Aortic smooth muscle cell (primary cell): ENCODE measurements at places on chromosomes 4 and X. TPM values are rescaled to one million over a fixed set of nuclear protein-coding genes. Genes with fewer than 3 reads are reported as not detected.

Gene PNMA3
- total RNA-seq: 0.06 TPM in 1 of 2 replicates, not detected in the other

Gene ADH7
- not detected in 2 replicates for total RNA-seq

Gene STBD1
- total RNA-seq: 7.0 and 8.6 TPM in 2 replicates

Gene MAGEA12
- total RNA-seq: not detected in 2 replicates

Gene TACC3
- 9.0 and 15.3 TPM in 2 replicates for total RNA-seq

Gene ETDA
- not detected in 2 replicates for total RNA-seq

Gene TRIM75
- total RNA-seq: not detected in 2 replicates

Gene FRMD7
- not detected in 2 replicates for total RNA-seq

Gene MGARP
- 14.5 and 52.5 TPM in 2 replicates for total RNA-seq

Gene RNF128
- total RNA-seq: 1.1 and 1.5 TPM in 2 replicates

Gene MBNL3
- 1.8 and 2.1 TPM in 2 replicates for total RNA-seq

Gene BRCC3
- 10.9 and 11.5 TPM in 2 replicates for total RNA-seq

Gene MAGEC1
- total RNA-seq: not detected in 2 replicates

Gene RNF212
- 0.44 and 0.53 TPM in 2 replicates for total RNA-seq

Gene CLNK
- not detected in 2 replicates for total RNA-seq

Gene TMEM255A
- not detected in 2 replicates for total RNA-seq

Gene MAGED4
- total RNA-seq: 0.92 and 2.0 TPM in 2 replicates

Gene TRPC5OS
- total RNA-seq: not detected in 2 replicates

Gene PLP2
- 24.6 and 28.7 TPM in 2 replicates for total RNA-seq

Gene KCTD8
- 0.13 TPM in 1 of 2 replicates, not detected in the other for total RNA-seq

Gene SLC7A11
- total RNA-seq: 50.8 and 62.5 TPM in 2 replicates
